Osteoblast (primary cell): ENCODE measurements at places on chromosomes 12 and 14. TPM values are rescaled to one million over a fixed set of nuclear protein-coding genes. Genes with fewer than 3 reads are reported as not detected.
A peak's percentile ranks its signal among the peaks of the same experiment; 100 is the strongest.

DNA sequence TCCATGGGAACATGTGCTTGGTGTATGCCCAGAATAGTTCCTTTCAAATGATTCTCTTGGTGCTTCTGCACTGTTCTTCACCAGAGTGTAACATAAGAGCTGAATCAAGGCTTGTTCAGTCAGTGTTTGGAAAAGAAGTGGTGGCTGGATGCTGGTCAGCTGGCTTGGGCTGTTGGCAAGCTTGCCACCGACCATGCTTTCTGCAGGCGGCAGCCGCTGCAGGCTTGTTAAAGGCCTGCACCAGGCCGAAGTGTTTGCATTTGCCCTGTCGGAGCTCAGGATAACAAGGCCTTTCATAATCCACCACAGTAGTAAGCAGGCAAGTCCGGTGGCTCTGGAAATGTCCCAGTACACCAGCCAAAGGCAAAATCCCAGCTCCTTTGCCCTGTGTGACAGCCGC lies 26.9 kb downstream of the DAAM1 start:
- DNase-seq: peak; percentile 8

DNA sequence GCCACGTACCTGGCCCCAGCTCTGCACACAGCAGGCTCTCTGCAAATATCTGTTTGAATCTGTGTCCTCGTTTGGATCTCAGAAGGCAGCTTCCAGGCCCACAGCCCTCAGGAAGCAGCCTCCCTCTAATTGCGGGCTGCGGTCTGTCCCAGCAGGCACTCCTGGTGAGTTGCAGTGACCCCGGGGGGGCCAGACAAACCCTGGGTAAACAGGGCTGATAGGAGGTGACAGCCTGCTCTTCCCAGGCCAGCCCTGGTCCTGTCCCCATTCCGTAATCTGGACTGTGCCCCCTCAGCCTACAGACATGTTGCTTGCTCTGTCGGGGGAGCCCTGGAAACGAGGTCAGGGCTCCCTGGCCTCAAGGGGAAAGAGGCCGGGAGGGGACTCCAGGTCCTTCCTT lies 2.0 kb downstream of the FOXN4 start:
- DNase-seq: no peak

DNA sequence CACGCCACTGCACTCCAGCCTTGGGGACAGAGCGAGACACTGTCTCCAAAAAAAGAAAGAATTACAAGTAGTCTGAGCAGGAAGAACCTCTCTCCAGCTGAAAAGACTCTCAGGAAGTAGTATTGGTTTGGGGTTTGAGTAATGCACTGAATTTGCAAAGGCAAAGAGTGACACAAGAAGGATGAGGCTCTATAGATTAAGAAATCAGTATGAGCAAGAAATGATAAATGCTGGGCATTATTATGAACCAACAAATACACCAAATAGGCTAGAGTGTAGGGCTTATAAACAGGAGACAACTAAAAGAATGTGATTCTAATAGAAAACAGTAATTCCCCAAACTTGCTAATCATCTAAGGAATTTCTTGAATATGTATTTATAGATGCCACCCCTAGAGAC lies 2.6 kb upstream of the SLC35E3 start:
- no peak for DNase-seq

DNA sequence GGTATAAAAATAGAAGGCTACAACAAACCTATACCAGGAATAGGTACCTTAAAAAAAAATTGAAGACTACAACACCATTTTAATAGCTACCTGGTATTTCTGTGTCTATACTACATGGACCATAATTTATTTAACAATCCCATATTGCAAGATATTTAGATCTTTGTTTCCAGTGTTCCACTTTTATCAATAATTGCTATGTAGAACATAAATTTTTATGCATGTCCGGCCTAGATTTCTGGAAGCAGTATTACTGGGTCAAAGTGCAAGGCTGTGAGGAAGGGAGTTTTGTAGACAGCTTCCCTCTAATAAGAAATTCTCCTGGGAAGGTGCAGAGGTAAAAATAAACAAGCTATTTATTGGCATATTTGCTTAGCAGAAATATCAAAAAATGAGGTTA lies 4.1 kb upstream of the DCAF11 start:
- DNase-seq: no peak

DNA sequence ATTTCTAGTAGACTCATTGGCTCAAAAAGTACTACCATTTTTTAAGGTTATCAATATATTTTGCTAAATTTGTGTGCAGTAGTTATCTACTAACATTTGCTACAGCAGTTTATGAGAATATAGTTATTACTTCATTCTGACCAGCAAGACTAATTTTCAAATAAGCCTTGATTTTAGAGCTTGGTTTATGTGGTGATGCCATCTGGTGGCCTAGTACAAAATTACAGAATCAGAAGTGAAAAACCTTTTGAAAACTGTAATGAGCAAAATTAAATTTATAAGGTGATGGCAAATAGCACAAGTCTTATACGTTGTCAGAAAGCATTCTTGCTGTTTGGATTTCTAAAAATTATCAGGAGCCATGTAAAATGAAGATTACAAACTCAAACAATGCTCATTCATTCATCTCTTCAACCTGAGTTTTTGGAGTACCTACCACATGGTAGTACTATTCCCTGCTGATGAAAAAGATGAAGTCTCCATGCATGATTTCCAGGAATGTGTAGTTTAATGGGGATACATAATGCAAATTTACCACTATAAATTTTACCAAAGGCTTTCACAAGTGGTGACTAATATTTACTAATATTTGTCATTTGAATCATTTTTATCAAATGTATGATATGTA lies 51.0 kb downstream of the MAGOHB start:
- peak; percentile 78 for DNase-seq

GRCh38 chr12:6277982-6278438 lies 32.5 kb upstream of the PLEKHG6 start:
- no peak for DNase-seq

- DNase-seq: no peak
These were observed 8.4 kb upstream of the PIANP start for GRCh38 chr12:6708960-6709394.

GRCh38 chr12:81255456-81255855 lies 177.6 kb downstream of the ACSS3 start:
- peak; percentile 51 for DNase-seq

GRCh38 chr12:124940393-124941169 lies 26.1 kb upstream of the UBC start:
- peak; percentile 93 for DNase-seq

GRCh38 chr14:61847861-61848260 lies 85.6 kb downstream of the SNAPC1 start:
- no peak for DNase-seq

DNA sequence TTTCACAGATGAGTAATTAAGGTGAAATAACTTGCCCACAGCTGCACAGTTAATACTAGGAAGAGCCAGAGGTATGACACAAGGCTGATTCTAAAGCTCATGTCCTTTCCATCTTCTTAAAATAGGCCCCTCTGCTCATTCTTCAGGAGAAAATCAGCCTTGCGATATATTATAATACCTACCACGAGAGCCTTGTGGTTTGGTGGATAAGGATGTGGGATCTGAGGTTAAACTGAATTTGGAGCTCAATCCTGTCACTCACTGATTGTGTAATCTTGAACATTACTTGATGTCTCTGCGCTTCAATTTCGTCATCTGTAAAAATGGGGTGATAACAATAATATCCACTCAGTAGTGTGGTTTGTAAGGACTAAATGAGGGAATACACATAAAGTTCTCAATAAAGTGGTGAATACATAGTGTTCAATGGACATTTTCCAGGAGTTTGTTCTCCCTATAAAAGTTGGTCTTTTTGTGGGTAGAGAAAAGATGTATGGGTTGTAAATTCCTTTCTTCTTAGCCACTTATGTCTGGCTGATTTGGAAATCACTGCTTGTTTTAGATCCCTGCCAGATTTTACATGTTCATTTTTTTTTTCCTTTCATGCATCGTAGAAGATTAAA lies 25.1 kb upstream of the ATP2B1 start:
- no peak for DNase-seq

- peak; percentile 51 for DNase-seq
These were observed 618 bp downstream of the RNF34 start for GRCh38 chr12:121400332-121401139.

The ZDHHC22 gene
- total RNA-seq: not detected in 2 replicates

DNA sequence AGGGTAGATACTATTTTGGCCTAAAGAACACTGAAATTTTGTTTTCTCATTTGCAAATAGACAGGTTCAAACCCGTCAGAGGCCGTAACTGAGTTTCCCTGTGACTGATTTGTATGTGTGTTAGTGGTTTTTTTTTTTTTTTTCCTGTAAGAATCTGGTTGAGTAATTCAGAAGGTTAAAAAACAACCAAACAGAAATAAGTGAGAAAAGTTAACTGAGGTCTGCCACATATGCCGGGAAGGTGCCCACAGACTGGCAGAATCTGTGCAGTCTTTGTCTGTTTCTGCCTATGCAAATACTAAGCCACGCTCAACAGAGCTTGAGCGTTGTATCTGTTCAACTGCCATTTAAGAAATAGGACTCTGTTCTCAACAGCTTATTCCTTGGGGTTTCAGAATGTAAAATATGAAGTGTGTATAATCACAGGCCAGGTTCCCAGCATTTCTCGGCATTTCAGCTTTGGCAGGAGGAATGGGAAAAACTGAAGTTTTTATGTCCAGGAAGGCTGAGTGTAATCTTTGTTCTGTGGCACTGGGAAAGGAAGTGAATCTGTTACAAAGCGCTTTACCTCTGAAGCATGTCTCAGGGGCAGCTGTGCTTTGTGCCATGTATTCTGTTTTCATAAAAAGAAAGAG lies 181.9 kb downstream of the PRKCH start:
- no peak for DNase-seq

DNA sequence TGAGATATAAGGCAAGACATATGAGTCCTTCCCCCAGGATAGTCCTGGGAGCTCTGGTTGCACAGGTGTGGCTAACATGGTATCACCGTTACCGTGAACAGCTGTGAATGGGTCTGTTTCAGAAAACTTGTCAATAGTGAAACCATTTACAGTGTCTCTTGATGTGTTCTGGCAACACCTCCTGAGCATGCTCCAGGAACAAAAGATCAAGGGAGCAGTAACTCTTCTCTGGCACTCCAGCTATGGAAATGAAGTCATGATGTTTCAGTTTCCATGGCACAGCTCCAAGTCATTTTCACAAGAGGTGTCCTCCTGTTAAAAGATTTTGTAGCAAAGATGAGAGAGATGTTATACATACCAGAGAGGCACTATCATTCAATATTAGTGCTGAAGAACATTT lies 253.7 kb downstream of the SNAPC1 start:
- no peak for DNase-seq

The CSRNP2 gene
- 27.4 and 30.0 TPM in 2 replicates for total RNA-seq

GRCh38 chr14:91352728-91353692 lies 64.6 kb downstream of the CCDC88C start:
- DNase-seq: peak; percentile 46
